ENCODE measurements at places on chromosomes 6 and 20.

- DNase-seq = no peak
Observed at GRCh38 chr20:44021186-44021585, 106.5 kb downstream of the TOX2 start.

- DNase-seq = no peak
Observed at GRCh38 chr6:109894181-109894580, 83.9 kb upstream of the GPR6 start.

- no peak for DNase-seq
Observed at GRCh38 chr6:167103041-167103891, 19.6 kb upstream of the CCR6 start.

DNA sequence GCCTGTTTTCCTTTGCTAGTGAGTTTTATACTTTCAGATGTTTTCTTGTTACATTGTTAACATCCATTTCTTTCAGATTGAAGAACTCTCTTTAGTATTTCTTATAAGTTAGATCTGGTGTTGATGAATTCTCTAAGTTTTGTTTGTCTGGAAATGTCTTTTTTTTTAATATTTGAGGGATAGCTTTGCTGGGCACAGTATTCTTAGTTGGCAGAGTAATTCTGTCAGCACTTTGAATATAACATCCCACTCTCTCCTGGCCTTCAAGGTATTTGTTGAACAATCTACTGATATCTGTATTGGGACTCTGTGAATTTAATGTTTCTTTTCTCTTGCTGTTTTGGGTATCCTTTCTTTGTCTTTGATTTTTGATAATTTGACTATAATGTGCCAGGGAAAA, 79.4 kb upstream of the UST start:
- DNase-seq = no peak

DNA sequence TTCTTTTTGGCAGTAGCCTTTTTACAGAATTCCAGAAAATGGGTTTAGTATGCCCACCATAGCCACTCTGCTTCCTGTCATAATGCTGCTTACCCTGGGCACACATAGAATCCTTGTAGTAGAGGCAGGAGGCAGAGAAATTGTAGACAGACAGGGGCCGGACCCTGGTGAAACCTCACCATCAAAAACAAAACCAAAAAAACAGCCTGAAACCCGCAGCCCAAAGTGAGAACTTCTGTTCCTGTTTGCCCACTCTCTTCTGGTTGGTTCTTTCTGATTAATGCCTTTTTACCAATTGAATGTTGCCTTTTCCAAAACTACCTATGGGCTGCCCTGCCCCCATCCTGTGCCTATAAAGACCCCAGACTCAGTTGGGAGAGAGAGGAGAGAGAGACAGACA, 188.2 kb downstream of the CDKAL1 start:
- no peak for DNase-seq

- no peak for DNase-seq
Observed at GRCh38 chr6:41344876-41345275, 9.5 kb downstream of the NCR2 start.

DNA sequence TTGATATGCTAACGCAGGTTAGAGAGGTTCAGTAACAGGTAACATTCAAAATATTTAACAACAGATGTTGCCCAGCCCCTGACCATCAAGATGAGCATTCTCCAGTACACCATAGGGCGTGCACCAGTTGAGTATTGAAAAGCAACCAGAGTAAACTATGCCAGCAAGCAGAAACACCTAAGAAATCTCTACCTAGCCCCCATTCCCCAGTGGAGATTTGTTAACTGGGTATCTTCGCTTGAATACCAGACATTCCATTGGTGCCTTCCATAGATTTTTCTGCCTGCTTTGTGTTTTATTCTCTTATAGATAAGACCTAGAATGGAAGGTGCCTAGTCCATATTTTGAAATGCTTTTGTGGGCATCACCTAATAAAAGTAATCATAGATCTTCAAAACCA, 623.9 kb downstream of the KIF16B start:
- no peak for DNase-seq

GRCh38 chr20:19018881-19019280, 193.6 kb upstream of the SLC24A3 start:
- DNase-seq = no peak

- no peak for DNase-seq
Observed at GRCh38 chr20:20331817-20332216, 36.1 kb upstream of the INSM1 start.

- no peak for DNase-seq
Observed at GRCh38 chr6:39430871-39431523, 108.5 kb upstream of the KCNK16 start.

- DNase-seq = no peak
Observed at GRCh38 chr6:37125774-37126492, 44.0 kb upstream of the PIM1 start.

- DNase-seq = no peak
Observed at GRCh38 chr6:160070427-160070826, 51.2 kb upstream of the SLC22A1 start.

DNA sequence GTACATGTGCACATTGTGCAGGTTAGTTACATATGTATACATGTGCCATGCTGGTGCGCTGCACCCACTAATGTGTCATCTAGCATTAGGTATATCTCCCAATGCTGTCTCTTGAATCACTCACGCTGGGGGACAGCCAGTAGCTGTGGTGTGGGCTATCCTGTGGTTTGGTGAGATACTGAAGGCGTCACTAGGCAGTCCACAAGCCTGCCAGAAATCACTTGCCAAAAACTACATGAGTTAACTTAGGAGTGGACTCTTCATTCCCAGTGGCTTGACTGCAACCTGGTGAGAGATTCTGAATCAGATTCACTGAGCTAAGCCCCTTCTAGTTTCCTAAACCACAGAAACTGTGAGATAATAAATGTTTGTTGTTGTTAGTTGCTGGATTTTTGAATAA, 191.3 kb downstream of the TSHZ2 start:
- DNase-seq = no peak

GRCh38 chr20:59776626-59777330, 156.7 kb downstream of the SYCP2 start:
- no peak for DNase-seq

- DNase-seq = no peak
Observed at GRCh38 chr6:67129780-67130179, 1422.8 kb upstream of the EYS start.

DNA sequence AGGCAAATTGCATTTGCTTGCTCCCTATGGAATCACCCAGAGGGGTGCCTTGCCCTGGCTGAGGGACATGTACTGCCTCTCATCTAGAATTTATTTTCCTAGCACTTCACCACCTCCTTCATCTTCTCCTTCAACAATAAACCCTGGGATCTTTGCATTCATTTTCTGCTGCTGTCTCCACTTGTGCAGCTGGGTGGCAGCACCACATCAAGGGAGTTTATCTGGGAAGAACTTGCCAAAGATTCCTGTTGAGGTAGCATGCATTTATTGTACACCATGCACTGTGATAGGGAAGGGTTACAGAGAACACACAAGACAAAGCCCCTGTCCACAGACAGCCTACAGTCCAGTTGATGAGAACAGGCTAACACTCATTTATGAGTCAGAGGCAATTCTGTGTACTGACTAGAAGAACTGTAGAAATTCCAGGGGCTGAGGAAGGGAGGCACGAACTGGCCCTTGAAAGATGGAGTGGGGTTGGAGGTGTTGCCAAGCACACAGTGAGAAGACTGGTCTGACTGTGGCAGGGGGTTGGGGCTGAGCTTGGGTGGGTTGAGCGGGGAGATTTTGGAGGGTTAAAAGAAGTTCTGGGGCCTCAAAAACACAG, 17.5 kb downstream of the C20orf173 start:
- no peak for DNase-seq

DNA sequence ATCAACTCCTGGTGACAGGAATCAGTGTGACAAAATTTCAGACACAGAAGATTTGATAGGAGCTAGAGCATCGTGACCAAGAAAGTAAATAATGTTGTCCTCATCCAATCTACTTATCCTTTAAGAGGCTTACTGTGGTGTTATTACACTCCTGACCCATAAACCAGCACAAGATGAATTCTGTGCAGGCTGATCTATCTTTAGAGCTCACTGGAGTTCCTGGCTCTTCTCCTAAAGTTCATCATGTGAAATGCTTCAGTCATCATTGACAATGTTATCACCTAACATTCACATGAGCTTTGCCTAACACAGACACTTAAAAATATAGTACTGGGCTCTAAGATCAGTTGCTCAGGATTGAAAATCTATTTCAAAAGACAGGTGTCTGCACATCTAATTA, 271.0 kb upstream of the HSF2 start:
- DNase-seq = no peak

GRCh38 chr20:3106185-3106584, 21.7 kb upstream of the AVP start:
- no peak for DNase-seq

DNA sequence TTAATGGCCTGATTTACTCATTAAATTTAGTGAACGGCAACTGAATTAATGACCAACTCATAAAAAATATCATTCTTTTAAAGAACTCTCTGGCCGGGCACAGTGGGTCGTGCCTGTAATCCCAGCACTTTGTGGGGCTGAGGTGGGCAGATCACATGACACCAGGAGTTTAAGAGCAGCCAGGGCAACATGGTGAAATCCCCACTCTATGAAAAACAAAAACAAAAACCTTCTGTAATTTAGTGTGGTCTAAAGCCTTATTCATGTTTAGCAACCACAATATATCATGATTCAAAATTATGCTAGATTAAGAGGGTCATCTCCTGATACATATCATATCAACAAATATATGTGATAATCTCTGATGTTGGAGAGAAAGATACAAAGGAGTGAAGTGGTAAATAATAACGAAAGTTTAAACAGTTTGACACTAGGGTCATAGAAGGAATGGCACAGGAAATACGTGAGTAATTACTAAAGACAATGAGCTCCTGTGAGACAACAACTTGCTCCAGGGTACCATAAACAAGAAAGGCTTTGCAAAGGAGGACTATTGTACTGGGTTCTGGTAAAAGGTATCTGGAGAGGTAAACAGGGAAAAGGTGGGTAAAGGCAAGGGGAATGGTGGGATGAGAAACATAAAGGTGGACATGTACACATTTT, 5.7 kb downstream of the ELOVL4 start:
- no peak for DNase-seq

DNA sequence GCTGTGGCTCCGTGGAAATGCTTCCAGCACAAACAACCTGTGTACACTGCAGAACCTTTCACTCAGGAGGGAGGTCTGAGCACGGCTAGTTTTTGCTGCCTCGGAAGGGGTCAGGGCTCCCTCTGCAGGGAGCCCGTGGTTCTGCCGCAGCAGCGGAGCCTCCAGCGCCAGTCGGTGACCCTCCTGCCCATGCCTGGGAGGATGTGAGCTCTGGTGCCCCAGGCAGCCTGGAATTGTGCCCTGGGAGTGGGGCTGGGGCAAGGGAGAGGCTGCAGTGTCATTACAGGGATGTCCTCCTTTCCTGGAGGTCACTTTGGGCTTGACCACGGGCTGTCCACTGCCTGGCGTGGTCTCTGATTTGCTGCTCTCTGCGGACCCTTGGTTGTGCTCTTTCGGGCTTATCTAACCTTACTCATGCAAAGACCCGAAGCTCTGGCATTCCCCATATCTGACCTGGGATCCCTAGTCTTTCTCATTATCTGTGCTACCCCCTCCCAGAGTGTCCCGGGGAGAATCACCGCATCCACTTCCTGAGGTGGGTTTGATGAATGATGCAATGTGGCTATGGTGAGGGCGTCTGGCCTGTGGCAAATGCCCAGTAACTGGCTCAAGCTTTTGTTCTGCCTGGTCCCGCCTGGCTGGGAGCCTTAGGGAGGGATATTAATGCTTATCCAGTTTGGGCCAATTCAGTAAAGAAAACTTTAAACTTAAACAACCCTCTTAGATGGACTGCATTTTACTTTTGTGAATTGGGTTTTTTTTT, 59.6 kb upstream of the TAGAP start:
- peak; percentile 65 for DNase-seq

GRCh38 chr20:24432046-24432442, 37.4 kb upstream of the SYNDIG1 start:
- no peak for DNase-seq

DNA sequence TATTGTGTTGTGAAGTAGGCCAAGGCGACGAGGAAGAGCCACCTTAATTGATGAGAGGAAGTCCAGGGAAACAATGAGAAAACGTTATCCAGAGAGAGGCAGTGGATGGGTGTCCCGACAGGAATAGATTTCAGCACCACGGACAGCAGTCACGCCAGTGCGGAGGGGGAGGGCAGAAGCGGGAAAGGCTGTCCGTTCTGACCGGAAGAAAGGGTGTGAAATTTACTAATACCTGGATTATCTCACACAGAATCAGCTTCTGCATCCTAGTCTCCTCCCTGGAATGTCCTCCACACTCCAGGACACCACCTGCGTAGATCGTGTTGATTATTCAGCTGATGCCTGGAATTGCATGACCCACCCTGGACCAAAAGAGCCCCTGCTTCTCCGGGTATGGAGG, 7.4 kb upstream of the BPIFA3 start:
- no peak for DNase-seq

DNA sequence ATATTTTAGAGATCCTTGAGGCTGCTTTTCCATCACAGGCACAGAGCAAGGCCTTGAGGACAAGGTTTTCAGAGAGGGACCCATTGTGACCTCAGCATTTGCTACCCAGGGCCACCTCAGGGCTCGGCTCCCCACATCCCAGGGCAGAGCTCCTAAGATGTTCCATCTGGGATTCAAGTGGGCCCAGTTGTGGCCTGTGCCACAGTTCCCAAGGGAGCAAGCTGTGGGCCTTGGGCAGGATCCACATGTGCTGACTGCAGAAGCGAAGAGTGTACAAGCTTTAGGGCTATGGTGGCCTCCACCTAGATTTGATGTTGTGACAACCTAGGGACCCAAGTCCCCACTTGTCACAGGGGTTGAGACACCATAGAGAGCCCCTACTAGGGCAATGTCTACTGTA, 608.1 kb downstream of the HACE1 start:
- no peak for DNase-seq

DNA sequence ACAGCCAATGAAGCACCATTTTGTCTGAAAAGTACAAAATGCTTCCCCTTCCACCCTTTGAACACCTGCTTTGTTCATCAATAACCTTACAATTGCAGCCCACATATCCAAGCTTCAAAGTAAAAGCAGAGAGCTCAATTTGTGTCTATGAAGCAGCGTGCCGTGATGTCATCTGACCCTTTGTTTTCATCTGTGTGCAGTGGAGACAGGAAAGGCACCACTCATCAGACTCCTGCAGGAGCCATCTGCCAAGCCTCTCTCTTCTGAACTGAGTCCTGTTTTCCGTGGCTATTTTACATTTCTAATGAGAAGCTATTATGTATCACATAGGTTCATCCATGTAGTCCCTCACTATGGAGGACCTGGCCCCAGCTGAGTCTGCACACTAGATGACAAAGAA, 7.5 kb upstream of the LY86 start:
- DNase-seq = no peak

DNA sequence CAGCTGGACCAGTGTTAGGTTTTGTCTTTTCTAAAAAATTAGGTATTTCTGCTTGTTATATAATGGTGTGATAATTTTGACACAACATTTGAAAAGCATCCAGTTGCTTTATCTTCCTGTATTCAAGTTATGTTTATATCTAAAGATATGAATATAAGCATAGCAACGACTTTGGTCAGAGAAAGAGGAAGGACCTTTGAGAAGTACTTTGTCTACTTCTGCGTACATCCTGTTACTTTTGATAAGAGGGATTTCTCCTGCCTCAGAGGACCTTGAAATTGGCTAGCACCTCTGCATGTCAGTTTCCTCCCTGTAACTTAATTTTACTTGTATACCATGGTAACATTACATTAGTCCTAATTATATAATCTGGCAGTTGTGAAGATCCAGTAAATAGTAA, 24.8 kb downstream of the PHF20 start:
- no peak for DNase-seq

GRCh38 chr6:156828280-156828703, 51.1 kb downstream of the ARID1B start:
- peak; percentile 16 for DNase-seq
